ENCODE measurements at places on chromosomes 3 and 15. TPM values are rescaled to one million over a fixed set of nuclear protein-coding genes. Genes with fewer than 3 reads are reported as not detected.

GRCh38 chr3:120460181-120460790 lies 9.5 kb upstream of the FSTL1 start:
- DNase-seq: no peak

DNA sequence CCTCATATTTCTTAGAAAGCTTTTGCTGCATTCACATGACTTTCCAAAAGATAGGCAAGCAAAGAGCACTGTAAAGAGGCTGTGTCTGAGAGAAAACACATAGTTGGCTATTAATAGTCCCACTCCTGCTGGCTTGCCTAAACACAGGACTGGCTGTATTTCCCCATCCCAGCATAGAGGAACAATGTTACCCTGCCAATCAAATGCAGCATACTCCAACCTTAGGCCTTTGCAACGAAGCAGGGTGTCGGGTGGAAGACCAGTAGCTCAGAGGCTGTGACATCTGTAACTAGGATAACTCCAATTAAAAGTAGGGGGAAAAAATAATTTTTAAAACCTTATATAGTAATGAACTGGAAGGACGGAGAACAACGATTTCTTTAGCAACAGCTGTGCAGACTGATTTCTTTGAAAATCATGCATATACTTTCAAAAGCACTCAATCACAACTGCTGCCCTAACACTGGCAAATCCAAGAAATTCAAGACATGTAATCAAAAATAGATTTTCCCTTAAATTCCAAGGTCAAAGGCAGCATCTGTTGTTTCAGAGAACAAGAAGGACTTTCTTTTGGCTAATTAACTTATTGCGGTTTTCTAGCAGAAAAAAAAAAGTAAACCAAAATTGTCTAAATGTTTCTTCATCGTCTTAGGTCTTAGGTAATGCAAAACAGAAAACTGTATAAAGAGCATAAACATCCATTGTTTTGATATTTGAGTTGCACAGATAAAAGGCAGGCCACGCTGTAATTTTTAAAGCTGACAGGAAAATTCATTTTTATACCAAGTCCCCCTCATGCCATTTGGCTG lies 139.3 kb downstream of the TNIK start:
- no peak for DNase-seq

- DNase-seq: no peak
These were observed 27.3 kb upstream of the FILIP1L start for GRCh38 chr3:100141586-100141985.

The DUOXA2 gene
- total RNA-seq: not detected

- no peak for DNase-seq
These were observed 62.7 kb upstream of the CCR4 start for GRCh38 chr3:32888739-32889138.

GRCh38 chr3:126259411-126260391 lies 79.3 kb upstream of the ALDH1L1 start:
- DNase-seq: no peak

The CCR3 gene
- total RNA-seq: not detected

GRCh38 chr3:195150181-195151118 lies 120.5 kb downstream of the XXYLT1 start:
- peak; percentile 78 for DNase-seq

DNA sequence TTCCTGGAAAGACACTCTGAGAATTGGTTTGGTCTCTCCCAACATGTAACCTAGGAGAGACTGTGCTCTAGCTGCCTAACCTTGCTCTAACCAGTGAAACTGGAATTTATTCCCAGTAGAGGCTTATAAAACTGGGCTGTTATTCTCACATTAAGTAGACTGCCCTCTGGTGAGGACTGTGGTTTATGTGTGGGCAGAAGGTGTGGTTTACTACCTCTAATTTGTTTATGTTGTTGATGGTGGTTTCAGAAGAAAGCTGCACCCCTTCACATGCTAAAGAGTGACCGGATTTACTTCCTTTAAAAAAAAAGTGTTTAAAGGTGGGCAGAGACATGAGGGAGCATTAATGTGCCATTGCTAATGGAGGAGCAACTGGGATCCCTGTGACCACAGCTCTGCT lies 273.2 kb downstream of the MECOM start:
- DNase-seq: no peak

GRCh38 chr3:194941360-194941955 lies 255.8 kb downstream of the FAM43A start:
- DNase-seq: no peak

GRCh38 chr15:70672081-70672480 lies 91.3 kb downstream of the UACA start:
- DNase-seq: no peak

- no peak for DNase-seq
These were observed 207.9 kb upstream of the GADL1 start for GRCh38 chr3:31102196-31102879.

The SLC6A20 gene
- total RNA-seq: not detected

DNA sequence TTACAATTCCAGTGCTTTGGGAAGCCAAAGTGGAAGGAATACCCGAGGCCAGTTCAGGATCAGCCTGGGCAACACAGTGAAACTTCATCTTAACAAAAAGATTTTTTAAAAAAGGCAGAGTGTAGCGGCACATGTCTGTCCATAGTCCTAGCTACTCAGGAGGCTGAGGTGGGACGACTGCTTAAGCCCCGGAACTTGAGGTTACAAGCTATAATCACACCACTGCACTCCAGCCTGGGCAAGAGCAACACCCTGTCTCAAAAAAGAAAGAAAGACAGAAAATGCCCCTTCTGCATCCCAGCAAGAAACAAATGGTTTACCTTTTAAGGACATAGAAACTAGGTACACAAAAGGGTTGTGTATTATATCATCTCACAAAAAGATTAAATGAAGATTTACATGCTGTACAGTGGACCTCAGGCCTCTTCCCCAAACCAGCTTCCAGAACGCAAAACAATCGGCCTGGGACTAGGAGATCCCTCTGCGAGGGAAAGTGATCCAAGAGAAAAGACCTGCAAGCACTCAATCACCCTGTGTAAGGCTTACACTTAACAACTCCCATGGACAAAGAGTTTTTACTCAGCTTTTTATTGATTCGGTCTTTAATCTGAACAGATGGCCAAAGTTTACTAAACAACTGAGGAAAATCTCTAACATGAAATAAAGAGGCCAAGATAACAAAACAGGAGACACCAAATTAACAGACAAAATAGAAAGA lies 21.2 kb downstream of the TFDP2 start:
- DNase-seq: no peak

DNA sequence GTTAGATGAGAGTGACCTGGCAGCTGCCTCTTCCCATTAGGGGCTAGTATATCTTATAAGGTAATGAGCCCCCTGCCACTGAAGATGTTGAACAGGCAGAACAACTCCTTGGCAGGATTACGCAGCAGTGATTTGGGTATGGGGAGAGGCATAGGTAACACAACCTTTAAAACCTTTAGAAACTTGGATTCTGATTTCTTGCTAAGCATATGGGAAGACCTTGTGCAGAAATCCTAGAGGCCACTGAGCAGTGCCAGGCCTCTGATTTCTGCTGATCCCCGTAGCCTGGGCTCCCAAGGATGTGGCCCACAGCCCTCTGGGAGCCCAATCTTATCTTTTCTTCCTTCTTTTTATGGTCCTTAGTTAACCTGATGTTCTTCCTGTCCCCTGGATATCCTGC lies 237.9 kb upstream of the ROPN1 start:
- no peak for DNase-seq

- DNase-seq: no peak
These were observed 112.2 kb upstream of the SLC4A7 start for GRCh38 chr3:27596334-27596841.

DNA sequence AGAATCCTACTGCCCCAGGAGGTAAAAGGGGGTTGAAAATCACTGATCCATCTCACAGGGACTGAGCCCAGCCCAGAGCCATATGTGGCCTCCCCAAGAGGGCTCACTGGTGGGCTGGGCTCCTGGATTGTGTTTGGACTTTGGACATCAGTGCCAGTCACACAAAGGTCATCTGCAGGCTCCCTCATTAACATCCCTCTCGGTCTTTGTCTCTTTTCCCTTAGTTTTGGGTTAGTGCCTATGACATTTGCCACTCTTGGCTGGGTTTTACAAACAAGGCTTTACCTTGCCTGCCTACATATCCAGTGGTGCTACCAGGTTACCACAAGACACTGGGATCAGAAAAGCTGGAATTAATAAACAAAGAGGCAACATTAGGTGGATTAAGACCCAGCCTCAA lies 27.9 kb downstream of the IFT122 start:
- DNase-seq: no peak

DNA sequence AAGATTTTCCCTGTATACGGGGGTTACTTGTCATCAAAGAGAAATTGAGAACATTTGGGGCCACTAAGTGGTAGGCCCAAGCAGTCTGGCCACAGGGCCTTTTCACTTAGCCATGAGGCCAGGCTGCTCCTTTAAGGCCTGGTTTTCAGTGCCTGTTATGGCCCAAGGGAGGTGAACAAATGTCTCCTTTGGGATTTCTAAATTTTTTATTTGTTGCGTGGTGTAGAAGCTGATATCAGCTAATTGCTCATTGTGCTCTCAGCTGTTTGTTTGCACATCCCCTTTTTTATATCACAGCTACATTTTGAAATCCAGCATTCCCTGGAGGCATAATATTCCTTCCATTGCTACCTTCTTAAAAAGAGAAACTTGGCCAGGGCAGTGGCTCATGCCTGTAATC lies 48.5 kb downstream of the RLBP1 start:
- no peak for DNase-seq

DNA sequence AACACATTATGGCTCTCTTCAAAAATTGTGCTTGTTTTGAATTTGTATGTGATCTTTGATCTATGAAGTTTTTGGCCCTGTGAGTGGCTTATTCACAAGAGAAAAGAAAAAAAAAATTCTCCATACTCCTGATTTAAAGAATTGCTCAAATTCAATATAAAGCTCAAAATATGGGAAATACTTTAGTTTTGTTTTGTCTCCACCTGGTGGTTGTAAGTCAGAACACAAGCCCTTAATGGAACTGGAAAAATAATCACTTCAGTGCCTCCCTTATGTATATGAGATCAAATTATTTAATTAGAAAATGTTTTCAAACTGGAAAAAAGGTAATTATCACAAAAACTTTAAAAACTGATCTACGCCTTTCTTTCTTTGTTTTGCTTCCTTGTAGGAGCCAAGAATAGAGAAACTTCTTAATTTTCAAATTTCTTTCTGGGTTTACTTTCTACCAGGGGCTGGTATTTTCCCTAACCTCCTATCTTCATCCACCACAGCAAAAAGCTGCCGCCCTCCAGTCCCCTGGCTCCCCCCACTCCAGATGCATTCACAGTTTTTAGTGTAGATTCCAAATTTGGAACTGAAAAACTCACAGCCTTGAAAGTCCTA lies 50.6 kb downstream of the SERP1 start:
- DNase-seq: no peak

GRCh38 chr3:159726231-159726964 lies 262.2 kb upstream of the IL12A start:
- DNase-seq: peak; percentile 5

DNA sequence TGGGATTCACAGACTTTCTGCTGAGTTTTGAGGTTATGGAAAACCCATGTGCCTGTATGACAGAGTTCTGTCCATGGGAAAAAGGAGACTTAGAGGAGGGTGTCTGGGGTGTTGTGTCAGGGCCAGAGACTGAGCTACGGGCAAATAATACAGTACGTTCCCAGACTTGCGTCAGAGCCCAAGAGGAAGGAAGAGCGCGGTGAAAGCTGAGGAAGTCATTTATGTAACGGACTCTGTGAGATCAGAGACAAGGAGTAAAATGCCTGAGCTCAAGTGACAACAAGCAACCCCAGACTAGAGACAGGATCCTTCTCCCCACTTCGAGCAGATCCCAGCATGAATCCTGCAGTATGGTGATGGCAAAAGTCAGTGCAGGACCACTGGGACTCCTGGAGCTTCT lies 368.6 kb upstream of the MCTP2 start:
- DNase-seq: no peak

GRCh38 chr3:123745184-123745855 lies 138.8 kb downstream of the MYLK start:
- DNase-seq: no peak

GRCh38 chr3:14440168-14440518 lies 37.7 kb downstream of the SLC6A6 start:
- no peak for DNase-seq

Data from prostate gland (tissue), 2 donors.